ENCODE measurements at places on chromosomes 16 and 17.

GRCh38 chr17:31320791-31321190, 631 bp downstream of the EVI2A start:
- DNase-seq, result no peak

GRCh38 chr17:62017912-62018311, 47.2 kb downstream of the MED13 start:
- no peak for DNase-seq

DNA sequence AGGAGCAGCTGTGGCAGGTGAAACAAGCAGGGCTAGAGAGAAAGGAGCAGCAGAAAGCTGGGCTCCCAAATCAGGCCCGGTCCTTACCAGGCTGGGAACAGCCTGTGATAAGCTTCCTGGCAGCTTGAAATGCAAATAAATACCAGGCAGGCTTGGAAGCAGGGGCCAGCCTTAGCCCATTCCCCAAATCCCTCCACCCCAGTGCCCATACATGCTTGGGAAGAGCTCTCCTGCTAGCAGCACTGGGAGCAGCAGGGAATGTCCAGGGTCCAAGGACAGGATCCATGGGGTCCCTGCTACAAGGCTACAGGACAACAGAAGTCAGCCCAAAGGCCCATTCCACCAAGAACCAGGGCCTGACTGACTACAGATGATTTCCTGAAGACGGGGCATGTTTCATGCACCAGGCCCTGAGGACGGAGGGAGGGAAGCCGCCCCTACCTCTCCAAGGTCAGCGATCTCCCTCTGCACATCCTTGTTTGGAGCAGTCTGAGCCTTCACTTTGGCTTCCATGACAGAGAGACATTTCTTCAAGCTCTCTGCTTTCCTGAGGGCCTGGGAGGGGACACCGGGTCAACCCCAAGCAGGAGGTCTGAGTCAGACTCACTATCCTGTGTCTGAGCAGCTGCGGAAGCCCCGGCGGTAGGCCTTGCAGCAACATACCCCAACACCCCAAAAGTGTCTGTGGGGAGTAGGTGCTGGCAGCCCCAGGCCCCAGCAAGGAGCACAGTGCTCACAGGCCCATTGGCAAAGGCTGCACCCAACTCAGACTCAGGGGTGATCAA, 2.6 kb upstream of the EXOSC6 start:
- no peak for DNase-seq

DNA sequence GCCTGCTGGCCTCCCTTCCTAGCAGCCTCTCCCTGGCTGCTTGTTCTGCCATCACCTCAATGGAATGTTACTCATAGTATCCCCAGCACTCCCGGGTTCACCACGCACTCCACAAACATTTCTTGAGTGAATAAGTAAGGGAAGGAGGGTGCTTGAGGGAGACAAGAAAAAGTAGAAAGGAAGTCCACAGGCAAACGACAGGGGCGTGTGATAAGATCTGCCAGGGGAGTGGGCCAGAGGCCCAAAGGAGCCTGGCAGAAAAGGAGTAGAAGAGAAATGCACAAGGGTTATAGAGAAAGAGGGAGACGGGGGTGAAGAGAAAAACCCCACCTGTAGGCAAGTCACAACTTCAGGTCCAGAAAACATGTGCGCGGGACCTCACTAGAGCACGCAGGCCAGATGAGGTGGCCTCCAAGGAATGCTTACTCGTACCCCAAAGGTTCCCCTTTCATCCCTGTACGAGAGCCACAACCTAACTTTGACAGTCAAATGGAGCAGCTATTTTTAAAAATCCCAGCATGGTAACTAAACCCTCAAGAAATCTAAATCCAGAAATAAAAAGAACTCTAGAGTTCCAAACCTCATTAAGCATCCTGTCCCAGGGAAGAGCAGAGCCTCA, 6.6 kb downstream of the ZDHHC7 start:
- no peak for DNase-seq

GRCh38 chr17:75624714-75625345, 8.4 kb upstream of the SMIM5 start:
- no peak for DNase-seq

GRCh38 chr17:58050966-58051365, 32.3 kb upstream of the DYNLL2 start:
- no peak for DNase-seq
